ENCODE measurements at places on chromosomes 13 and 19.

GRCh38 chr13:54337540-54337939 lies 1308.9 kb downstream of the OLFM4 start:
- no peak for DNase-seq
- no peaks in the 10 kb centered on the region for H3K27me3 ChIP-seq
- no peaks in the 10 kb centered on the region for H3K4me1 ChIP-seq
- H3K4me3 ChIP-seq, result no peak overlapping the region
- no peaks in the 10 kb centered on the region for H3K36me3 ChIP-seq

DNA sequence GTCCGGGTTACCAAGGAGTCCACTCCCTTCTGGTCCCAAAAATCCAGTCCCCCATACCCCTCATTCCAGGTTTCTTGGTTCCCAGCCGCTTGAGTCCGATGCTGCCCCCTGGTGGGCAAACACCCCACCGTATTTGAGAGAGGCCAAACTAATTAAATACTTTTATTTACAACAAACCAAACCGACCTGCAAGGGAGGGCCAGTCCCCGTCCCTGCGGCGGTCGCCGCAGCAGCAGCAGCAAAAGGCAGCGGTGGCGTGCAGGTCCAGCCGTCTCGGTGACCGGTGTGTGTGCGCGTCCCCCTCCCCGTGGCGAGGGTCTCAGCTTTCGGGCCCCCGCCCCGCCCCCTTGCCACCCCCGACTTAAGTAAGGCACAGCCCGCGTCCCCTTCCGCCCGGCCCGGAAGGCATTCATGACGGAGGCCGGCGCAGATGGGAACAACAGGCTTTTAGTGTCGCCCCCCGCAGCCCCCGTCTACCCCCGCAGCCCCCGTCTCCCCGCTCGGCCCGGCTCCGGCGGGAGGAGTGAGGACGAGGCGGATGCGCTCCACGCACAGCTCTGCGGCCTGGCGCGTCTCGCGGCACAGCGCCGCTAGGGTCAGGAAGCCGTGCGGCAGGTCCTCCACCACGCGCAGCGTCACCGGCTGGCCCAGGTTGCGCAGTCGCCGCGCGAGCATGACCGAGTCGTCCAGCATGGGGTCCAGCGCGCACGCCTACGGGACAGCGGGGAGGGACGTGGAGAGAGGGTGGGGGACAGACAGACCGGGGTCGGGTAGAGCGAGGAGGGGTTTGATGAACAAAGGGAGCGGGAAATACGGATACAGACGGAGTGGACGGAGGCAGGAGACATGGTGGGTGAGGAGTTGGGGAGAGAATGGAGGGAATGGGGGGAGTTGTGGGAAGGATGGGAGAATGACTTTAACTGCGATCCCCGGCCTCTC lies 11.5 kb upstream of the CNFN start:
- peak overlapping the region; percentile 79 for H3K4me3 ChIP-seq
- no peaks in the 10 kb centered on the region for H3K27me3 ChIP-seq
- peak; percentile 76 for DNase-seq
- H3K36me3 ChIP-seq, result peaks cover 10% of the 10 kb centered on the region
- no peak overlapping the region for H3K27ac ChIP-seq

DNA sequence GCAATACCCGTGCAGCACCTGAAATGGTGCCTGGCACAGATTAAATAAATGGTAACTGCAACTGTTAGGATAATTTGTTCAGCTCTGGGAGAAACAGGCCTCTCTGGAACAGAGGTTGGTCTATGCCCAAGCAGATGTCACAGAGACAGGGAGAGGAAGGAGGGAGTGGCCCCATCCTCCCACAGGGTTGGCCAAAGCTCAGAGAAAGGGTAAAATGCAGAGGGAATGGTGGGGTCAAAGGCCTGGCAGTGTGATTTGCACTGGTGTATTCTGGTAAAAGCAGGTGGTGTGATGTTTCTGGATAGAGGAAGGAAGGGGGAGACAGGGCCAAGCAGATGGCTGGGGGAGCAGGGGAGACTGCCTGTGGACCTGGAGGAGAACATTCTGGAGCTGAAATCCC lies 9.4 kb downstream of the ZSCAN22 start:
- peaks cover 60% of the 10 kb centered on the region for H3K36me3 ChIP-seq
- H3K27me3 ChIP-seq, result no peaks in the 10 kb centered on the region
- no peak overlapping the region for H3K27ac ChIP-seq
- no peaks in the 10 kb centered on the region for H3K4me1 ChIP-seq
- H3K4me3 ChIP-seq, result no peak overlapping the region
- no peak for DNase-seq

- peaks cover 6% of the 10 kb centered on the region for H3K4me1 ChIP-seq
- peaks cover 7% of the 10 kb centered on the region for H3K27me3 ChIP-seq
These were observed 68.9 kb downstream of the SHISA2 start for GRCh38 chr13:25982907-25983306.

DNA sequence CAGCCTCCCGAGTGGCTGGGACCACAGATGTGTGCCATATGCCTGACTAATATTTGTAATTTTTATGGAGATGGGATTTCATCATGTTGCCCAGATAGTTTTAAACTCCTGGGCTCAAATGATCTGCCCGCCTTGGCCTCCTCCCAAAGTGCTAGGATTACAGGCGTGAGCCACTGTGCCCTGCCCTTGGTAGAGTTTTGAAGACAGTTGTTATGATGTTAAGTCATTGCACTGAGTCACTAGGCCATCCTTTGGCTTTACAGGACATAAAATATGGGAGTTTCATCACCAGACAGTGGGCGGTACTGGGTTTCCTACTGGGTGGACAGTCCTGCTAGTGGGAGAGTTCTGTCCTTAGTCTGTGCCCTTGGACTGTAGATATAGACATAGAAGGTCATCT lies 282.5 kb downstream of the ATP8A2 start:
- H3K36me3 ChIP-seq, result no peaks in the 10 kb centered on the region
- no peaks in the 10 kb centered on the region for H3K4me1 ChIP-seq
- H3K27me3 ChIP-seq, result no peaks in the 10 kb centered on the region

- H3K36me3 ChIP-seq, result no peaks in the 10 kb centered on the region
- H3K4me1 ChIP-seq, result no peaks in the 10 kb centered on the region
- DNase-seq, result no peak
- H3K27ac ChIP-seq, result no peak overlapping the region
These were observed 279.3 kb downstream of the RBM26 start for GRCh38 chr13:79126706-79127105.

DNA sequence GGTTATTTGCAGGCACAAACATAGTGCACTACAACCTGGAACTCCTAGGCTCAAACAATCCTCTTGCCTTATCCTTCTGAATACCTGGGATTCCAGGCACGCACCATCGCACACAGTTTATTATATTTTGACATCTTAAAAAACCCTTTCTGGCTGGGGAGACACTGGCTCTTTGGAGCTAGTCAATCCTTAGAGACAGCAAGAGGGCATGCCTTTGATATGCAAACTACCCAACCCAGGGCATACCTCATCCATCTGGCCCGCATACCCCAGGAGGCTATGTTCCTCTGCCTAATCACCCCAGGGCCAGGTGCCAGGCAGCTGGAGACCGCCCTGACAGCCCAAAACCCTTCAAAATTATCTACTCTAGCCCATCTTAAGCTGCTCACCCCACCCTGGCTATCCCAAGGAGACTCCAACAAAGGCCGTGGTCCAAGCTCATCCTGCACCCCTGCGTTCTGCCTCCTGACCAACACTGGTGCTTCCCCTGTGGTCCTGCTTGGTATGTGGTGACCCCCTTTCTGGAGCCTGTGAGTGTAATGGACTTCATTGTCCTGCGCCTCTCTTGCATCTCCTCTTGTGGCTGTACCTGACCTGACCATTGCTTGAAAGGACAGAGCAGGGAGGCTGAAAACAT lies 86.4 kb downstream of the RGCC start:
- DNase-seq, result no peak
- H3K27ac ChIP-seq, result peak overlapping the region; percentile 0
- no peaks in the 10 kb centered on the region for H3K27me3 ChIP-seq
- peaks cover 32% of the 10 kb centered on the region for H3K4me1 ChIP-seq
- no peak overlapping the region for H3K4me3 ChIP-seq
- no peaks in the 10 kb centered on the region for H3K36me3 ChIP-seq

DNA sequence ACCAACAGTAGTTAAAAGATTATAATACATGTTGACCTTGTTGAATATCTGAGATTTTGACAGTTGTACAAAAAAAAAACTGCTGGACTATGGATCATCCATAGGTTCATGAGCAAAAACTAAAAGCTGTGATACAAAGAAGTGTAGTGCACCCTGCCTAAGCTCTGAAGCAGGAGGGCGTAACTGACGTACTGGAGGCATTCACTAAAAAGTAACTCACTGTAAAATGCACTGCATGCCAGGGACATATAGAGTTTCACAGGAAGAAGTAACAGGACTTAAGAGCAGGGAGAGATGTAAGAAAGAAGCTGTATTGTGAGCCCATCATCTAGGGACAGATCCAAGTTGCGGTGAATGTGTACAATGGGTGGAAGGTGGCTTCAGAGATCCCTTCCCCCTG lies 177.9 kb downstream of the IRS2 start:
- no peaks in the 10 kb centered on the region for H3K36me3 ChIP-seq
- no peaks in the 10 kb centered on the region for H3K4me1 ChIP-seq
- H3K27me3 ChIP-seq, result no peaks in the 10 kb centered on the region
- DNase-seq, result no peak
- no peak overlapping the region for H3K4me3 ChIP-seq

GRCh38 chr13:111485491-111486250 lies 165.2 kb downstream of the TEX29 start:
- DNase-seq, result no peak
- no peaks in the 10 kb centered on the region for H3K27me3 ChIP-seq
- no peaks in the 10 kb centered on the region for H3K36me3 ChIP-seq
- H3K4me1 ChIP-seq, result no peaks in the 10 kb centered on the region

DNA sequence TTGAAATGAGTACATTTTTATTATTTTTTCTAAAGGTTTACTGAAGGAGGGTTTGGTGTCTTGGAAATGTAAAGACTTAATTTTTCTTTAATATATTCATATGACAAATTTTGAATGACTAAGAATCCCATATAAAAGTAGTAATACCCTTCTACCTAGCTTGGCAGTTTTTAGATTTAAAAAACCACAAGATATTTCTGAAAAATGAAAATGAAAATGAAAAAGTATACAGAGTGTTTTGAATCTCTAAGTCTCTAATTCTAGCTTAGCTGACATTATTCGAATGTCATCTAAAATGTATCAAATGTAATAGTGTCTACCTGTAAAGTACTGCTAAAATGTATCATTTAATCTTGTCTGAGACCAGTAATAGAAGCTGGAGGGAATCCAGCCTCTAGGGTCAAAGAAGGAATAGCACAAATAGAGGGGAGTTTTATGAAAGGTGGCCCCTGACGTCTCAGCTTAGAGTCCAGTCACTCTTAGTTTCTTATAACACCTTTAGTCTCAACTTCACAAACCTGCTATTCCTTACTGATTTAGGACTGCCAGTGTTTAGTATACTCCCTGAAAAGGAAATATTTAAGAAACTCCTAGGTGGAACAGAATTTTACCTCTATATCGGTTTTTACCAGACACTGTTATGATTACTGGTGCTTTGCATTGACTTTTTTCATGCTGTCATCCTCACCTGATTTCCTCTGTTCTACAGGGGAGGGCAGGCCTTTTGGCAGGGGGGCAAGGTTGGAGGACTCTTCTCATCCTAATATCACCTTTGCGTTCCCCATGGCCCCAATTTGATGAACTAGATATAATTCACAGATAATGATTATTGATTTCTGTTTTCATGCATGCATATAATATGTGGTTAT lies 16.2 kb upstream of the MIR17HG start:
- no peaks in the 10 kb centered on the region for H3K36me3 ChIP-seq
- no peak overlapping the region for H3K27ac ChIP-seq
- DNase-seq, result no peak
- no peaks in the 10 kb centered on the region for H3K4me1 ChIP-seq
- no peak overlapping the region for H3K4me3 ChIP-seq

GRCh38 chr19:58010507-58010906 lies 7.9 kb upstream of the ZNF606 start:
- peaks cover 21% of the 10 kb centered on the region for H3K36me3 ChIP-seq
- H3K27ac ChIP-seq, result no peak overlapping the region
- no peaks in the 10 kb centered on the region for H3K4me1 ChIP-seq
- H3K4me3 ChIP-seq, result no peak overlapping the region

- H3K27ac ChIP-seq, result no peak overlapping the region
- DNase-seq, result no peak
- peaks cover 9% of the 10 kb centered on the region for H3K4me1 ChIP-seq
- no peaks in the 10 kb centered on the region for H3K36me3 ChIP-seq
- no peaks in the 10 kb centered on the region for H3K27me3 ChIP-seq
These were observed 181.8 kb upstream of the UBL3 start for GRCh38 chr13:30032263-30032662.

DNA sequence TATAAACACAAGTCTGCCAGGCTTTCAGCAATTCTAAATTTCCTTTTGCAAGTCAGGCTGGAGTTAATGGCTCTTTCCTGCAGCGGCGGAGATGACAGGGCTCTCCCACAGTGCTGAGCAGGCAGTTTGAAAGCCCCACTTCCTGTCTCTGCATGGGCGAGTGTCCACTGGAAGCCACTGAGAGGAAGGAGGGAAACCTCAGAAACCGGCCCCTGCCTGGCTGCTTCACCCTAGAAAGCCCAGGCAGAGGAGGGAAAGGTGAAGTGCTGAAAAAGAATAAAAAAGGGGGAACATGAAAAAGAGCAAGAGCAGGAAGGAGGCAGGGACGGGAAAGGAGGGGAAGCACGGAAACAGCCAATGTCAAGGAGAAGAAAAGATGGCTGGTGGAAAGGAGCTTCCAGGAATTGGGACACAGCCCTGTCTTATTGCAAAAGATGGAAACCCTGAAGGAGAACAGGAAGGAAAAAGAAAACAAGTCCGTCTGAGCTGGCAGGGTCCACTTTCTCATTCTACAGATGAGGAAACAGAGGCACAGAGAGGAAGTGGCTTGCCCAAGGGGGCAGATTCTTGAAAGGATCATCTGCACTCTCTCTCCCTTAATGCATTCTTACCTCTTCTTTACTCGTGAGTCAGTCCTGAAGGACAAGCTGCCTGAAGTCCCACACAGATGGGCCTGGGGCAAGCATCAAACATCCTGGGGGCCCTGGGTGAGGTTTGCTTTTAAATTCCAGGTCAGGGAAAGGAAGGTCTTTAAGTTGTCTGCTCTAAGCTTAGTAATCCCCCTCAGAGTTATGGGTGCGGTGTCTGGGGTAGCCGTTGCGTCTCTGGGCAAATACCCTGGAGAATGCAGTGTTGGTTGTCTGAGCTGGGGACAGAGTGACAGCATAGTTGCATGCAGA lies 38.8 kb upstream of the ALOX5AP start:
- H3K4me3 ChIP-seq, result peak overlapping the region; percentile 7
- DNase-seq, result peak; percentile 56
- H3K27me3 ChIP-seq, result no peaks in the 10 kb centered on the region
